Muscle of back (tissue), 13 donors: ENCODE measurements at places on chromosomes 3 and 15. TPM values are rescaled to one million over a fixed set of nuclear protein-coding genes. Genes with fewer than 3 reads are reported as not detected.

GRCh38 chr3:123789160-123789559 is 95.0 kb downstream of the MYLK start:
- DNase-seq = no peak

- DNase-seq = no peak
Measured at GRCh38 chr3:102736288-102736974, 301.6 kb downstream of the ZPLD1 start.

- peak; percentile 30 for DNase-seq
Measured at GRCh38 chr3:161854232-161854771, 357.7 kb downstream of the OTOL1 start.

- no peak for DNase-seq
Measured at GRCh38 chr15:29937956-29938355, 115.7 kb upstream of the TJP1 start.

GRCh38 chr15:59371458-59372351 is 966 bp downstream of the MYO1E start:
- DNase-seq = peak; percentile 30

DNA sequence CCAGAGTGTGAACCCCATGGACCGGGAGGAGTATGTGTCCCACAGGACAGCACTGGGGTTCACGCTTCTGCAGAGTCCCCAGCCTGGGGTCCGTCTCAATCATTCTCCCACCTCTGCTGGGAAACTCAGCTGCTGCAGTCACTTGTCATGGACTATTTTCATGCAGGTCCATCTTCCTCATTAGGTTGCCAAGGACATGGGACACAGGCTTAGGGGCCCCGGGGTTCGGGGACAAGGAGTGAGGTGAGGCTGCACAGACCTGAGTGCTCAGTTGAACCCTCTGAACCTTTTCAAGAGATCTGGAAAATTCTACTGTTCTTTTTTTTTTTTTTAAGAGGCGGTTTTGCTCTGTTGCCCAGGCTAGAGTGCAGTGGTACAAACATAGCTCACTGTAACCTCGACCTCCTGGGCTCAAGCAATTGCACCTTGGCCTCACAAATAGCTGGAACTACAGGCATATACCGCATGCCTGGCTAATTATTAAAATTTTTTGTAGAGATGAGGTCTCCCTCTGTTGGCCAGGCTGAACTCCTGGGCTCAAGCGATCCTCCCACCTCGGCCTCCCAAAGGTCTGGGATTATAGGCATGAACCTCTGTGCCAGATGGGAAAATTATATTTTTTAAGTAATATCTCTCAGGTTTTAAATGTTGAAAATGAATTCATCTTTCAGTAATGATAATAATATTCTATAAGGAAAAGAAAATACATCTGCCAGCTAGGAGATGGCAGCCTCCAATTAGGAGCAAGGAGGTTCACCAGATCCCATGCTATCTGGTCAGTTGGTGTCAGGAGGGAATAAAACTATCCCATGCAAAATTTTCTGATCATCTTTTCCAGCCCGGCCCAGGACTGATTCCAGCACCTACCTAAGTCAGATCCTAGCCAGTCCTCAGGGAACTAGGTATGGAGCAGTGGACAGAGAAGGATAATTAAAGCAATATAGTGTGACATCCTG is 45.2 kb downstream of the RPN1 start:
- DNase-seq = no peak

DNA sequence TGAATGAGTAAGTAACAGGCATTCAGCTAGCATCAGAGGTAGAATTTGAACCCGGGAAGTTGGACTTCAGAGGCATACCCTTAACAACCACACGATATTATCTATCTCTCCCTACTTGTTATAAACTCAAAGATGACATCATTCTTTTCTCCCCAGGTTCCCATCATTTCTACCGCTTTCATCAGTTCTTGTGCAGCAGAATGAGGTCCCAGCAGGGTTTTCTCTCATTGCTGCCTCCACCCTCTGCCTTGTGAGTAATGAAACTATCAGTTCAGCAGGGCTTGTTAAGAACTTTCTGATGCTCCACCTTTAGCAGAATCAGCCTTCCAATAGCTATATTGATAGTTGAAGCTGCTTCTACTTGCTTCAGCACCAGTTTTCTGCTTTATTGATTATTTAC is 487.5 kb upstream of the KCNMB2 start:
- DNase-seq = no peak

DNA sequence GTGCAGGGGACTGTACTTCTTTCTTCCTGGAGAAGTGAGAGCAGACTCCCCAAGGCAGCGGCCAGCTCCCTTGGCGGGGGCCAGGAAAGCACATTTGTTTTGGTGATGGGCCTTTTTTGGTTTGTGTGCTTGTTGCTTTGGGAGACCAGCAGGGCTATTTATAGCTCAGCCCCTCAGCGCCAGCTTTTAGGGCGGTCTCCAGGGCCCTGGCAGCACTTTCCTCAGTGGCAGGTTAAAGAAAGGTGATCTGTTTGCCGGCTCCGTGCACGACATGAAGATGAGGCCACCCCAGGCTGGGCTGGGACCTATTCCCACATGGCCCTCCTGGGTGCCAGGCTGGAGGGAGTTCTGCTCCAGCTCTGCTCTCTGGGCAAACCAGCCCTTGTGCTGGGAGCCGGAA is 21.8 kb downstream of the SLC6A11 start:
- DNase-seq = no peak

- DNase-seq = no peak
Measured at GRCh38 chr15:28098766-28099554, at the start of gene OCA2. Gene OCA2, minus strand, starts transcription at chr15:28099315. Its CDS starts 17,441 bp downstream, at chr15:28081874.

GRCh38 chr3:7779331-7779730 is 722.3 kb upstream of the LMCD1 start:
- DNase-seq = no peak

- DNase-seq = no peak
Measured at GRCh38 chr15:85646538-85647091, 148.1 kb downstream of the KLHL25 start.

- no peak for DNase-seq
Measured at GRCh38 chr15:51171634-51171932, 76.9 kb upstream of the TNFAIP8L3 start.

DNA sequence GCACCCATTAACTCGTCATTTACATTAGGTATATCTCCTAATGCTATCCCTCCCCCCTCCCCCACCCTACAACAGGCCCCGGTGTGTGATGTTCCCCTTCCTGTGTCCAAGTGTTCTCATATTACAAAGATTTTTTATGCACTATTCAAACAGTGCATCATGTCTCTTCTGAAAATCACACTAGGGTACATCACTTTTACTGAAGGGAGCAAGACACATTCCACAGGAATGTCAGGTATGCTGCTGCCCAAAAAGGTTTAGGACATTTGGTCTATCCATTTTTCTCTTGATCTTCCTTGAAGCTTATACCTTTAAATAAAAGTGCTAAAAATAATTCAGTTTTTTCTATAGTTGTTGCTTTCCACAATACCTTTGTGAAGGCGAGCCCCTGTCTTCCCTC is 9.2 kb upstream of the EPHA3 start:
- DNase-seq = no peak

DNA sequence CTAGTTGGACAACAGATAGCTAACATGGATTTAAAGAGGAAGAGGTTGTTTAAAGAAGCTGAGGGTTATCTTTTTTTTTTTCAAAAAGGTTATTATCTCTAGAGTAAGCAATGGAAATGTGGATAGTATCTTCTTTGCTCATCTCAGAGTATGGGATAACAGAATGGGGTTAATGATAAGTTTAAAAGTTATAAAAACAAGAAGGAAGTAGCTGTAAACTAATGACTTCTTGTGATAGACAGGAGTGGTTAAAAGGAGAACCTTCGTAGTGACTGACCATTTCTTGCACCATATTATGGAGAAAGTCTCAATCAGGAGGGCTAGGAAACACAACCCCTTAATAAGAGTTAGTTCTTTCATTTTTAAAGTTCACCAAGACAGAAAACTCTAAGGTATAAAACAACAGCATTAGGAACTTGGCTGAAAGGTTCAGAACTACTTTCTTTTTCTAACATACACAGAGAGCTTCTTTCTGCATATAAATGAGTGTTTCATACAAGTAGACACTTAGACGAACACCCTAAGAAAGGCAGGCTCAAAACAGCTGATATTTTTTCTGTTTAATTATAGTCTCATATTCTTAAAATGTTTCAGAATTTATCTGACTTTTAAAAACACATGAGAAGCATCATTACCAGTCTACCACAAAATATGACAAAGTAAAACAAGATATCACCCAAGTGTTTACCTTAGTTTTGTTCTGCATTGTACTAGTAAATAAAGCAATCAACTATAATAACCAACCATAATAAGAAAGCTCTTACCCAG is 140.0 kb downstream of the MEIS2 start:
- no peak for DNase-seq

GRCh38 chr3:17936736-17937480 is 194.5 kb upstream of the TBC1D5 start:
- DNase-seq = no peak

- no peak for DNase-seq
Measured at GRCh38 chr3:117541721-117542120, 832.1 kb downstream of the TUSC7 start.

DNA sequence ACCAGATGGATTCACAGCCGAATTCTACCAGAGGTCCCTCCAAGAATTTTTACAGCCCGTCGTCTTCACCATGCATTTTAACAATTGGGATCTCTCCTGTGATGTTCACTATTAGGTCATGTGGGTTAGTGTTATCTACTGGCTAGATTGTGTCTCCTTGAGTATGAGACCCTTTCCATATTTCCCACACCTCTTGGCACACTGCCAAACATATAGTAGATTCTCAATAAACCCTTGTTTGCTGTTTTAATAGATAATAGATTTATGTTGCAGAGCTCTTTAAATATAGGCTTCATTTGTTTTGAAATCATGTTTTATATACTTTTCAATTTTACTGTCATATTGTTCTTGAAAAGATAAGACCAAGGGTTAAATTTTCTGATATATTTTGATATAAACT is 34.9 kb upstream of the ADGRG7 start:
- no peak for DNase-seq

DNA sequence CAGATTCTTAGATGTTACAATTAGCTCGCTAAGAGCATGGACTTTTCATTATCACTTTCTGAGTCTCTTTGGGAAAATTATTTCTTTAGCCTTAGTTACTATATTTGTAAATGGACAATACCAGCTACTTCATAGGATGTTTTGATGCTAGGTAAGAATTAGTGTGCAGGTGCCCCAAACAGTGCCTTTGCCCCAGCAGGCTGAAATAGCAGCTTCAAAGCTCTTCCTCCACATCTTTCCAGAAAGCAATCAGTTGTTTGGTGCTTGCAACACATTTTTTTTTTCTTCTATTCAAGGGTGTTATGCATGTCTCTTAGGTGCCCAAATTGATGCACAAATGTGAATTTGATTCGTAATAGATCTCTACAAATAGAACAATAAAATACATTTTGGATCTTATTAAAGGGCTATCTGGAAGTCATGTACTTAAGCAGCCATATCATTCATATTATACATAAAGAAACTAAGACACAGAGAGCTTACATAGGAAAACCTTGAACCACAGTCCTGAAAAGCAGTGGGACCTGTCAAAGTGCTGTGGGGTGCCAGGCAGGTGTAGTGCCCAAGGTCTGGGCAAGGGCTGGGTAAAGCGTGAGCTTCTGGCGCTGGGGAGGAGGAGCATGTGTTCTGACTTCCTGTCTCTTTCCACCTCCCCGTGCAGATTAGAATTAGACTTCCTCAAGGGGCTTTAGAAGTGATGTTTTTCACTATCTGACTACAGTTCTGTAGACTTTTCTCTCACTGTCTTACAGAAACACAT is 62.9 kb downstream of the FNDC3B start:
- no peak for DNase-seq

DNA sequence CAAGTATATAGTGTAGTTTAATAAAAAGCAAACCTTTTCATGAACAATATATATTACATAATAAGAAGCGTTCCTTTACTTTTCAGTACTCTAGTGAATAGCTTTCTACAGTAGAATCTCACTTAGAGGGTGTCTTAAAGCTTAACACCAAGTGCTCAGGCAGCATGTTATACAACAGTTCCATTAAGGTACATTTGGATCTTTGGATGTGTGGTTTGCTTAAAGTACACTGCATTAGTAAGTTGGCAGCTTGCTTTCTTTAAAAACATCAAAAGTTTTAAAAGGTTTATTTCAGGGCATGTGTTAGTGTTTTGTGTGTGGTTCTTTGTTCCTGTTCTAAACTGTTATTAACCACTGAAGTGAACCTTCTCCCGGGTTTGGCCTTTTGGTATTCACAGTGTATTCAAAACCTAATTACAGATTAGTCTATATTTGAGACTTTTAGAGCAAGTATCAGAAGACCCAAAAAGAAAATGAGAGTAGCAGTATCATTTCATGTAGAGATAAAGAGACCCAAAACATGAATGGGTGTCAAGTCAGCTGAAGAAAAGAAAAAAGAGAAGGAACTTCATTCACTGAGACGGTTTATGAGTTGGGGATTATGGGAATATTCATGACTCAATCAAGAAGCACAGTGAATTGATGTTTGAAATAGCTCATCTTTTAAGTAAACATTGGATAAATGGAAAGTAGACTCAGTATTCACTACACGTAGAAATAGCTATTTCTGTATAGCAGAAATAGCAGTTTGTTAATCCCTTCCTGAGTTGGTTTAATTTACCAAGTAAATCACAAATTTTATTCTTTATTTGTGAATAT is 93.9 kb downstream of the OPA1 start:
- no peak for DNase-seq

GRCh38 chr3:32842531-32842931 is 24.7 kb downstream of the TRIM71 start:
- no peak for DNase-seq

DNA sequence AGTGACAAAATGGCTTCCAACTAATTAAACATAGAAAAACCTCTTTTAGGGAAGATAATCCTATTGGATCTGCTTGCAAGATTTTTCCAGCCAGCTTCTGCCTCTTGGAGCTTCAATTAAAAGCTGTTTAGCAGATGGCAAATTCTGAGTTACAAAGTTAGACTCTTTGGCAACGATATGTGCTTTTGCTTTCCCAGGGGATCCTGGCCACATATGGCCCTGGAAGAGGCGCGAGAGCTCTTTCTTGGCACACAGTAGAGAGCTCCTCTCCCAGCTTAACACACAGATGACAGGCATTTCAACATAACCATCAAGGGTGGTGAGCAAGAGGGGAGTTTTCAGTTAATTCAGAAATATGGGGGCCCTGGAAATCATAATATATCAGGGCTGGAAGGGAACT is 41.6 kb upstream of the GALNT15 start:
- peak; percentile 75 for DNase-seq

DNA sequence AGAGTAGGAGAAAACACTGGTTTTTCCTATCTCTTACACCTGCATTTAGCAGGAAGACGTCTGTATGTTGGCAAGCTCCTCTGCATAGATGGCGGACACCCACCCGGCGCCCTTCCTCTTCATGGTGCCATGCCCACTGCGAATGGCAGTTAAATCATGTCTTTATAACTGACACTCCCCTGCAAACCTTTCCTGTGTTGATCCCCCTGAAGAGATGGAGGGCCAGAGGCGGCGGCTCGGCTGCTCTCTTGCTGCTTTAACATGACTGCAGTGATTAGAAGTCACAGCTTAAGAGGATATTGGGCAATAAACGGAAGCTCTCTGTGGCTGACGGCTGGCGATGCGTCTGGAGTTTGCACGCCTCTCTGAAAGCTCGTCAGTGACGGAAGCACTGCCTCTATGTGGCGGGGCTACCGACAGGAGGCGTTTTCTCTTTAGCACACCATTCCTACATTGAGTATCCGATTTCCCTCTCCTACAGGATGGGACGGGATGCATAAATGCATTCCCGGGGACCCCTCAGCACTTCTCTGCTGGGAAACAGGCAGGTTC is 25.5 kb upstream of the SNRPA1 start:
- DNase-seq = peak; percentile 19

Gene GP5
- 0.57 TPM for polyA plus RNA-seq

Gene LRTM1
- polyA plus RNA-seq = 106 TPM

Gene PTX3
- 9.2 TPM for polyA plus RNA-seq

Gene CFAP20DC
- polyA plus RNA-seq = 0.88 TPM

Gene GPR62
- 0.29 TPM for polyA plus RNA-seq

Gene CCR2
- 0.56 TPM for polyA plus RNA-seq

Gene CHRFAM7A
- 2.2 TPM for polyA plus RNA-seq

Gene FOXL2NB
- polyA plus RNA-seq = 0.05 TPM

Gene PAK6
- 2.7 TPM for polyA plus RNA-seq
